ENCODE measurements at places on chromosomes 7 and 10.

DNA sequence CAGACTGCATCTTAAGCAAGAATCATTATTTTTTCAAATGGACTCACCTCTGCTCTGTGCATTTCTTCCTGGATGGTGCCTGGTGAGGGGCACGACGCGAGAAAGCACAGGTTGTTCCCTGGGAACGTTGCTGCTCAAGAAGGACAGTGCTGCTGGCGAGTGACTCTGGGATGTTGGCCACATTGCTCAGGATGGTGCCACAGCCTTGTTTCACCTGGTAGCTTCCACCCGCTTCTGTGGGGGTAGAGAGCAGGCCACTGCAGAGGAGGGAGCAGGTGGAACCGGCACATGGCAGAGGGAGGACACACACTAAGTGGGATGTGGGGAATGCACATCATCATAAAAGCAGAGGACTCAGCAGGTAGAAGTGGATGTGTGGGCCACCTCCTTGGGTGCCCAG, 444.7 kb downstream of the TCERG1L start:
- DNase-seq, result no peak

DNA sequence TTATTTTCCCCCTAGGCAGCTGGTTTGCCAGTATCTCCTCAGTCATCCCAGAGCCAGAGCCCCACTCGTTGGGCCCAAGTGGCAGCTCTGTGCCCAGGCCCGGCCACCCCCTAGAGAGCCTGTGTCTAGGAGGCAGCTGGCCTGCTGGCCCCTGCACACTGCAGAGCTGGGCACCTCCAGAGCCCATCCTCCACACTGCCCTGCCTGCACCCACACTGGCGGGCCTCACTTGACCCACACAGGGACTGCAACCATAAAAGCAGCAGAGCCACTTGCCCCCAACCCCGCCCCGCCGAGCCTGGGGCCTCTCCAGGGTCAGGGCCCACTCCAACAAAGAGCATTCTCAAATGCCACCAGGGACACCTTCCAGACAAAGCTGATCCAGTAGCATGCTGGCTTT, 5.4 kb downstream of the ASB13 start:
- DNase-seq, result no peak

DNA sequence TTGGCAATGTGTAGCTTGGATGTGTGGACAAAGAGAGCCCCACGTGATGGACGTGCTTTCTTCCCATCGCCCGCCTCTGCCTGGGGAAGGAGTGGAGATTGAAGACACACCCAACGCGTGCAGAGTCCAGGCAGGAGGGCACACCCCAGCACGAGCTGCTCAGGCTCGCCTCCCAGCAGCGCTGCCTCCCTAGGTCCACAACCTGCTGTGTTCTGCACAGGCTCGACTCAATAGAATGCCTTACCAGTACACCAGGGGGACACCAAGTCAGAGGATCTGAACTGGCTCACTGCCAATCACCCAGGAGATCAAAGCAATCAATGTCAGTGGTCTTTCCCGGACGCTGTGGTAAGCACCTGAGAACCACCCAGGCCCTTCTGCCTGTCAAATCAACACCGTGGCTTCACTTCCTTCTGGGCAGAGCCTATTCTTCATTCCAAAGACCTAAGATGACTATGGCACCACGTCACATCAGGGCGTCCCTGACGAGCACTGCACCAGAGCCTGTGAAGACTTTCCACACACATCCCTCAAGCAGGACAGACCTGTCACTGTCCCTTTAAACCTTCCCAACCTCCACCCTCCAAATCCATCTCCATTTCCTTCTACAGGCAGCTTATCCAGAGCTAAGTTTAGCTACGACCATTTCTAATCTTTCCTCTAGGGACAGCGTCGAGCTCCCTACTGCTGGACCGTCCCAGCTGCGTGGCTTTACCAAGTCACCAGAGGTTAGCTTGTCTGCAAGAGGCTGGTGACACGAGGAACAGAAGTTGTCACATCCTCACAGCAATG, 72.3 kb downstream of the AMZ1 start:
- DNase-seq, result no peak

DNA sequence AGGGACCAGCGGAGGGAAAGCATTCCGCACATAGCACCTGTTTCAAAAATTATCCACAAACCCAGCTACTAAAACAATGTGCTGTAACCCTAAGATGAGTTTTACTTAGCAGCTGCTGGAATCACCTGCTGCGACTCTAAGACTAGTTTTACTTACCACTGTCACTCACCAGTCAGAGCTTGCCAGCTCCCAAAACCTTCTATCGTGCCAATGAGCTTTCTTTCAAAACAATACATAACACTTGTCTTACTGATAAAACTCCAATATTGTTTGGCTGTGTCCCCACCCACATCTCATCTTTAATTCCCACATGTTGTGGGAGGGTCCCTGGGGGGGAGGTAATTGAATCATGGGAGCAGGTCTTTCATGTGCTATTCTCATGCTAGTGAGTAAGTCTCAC, 18.4 kb downstream of the ST8SIA6 start:
- DNase-seq, result no peak

DNA sequence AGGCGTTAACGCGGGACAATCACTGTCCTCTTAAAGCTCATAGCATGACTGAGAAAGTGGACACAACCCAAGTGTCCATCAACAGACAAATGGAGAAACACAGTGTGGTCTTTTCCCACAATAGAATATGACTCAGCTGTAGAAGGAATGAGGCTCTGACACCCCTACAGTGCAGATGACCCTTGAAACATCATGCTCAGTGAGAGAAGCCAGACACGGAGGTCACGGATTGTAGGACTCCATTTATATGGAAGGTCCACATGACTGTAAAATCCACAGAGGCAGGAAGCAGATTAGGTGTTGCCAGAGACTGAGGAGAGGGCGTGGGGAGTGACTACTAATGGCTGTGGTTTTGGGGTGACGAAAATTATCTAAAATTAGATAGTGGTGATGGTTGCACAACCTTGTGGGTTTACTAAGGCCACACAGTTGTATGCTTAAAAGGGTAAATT, 6.1 kb upstream of the NCAPG2 start:
- DNase-seq, result no peak

- DNase-seq, result no peak
These were observed 113.6 kb downstream of the CCNY start for GRCh38 chr10:35449944-35450343.

- DNase-seq, result no peak
These were observed 34.9 kb downstream of the TAX1BP1 start for GRCh38 chr7:27774717-27775328.

GRCh38 chr10:127702271-127702670, 34.7 kb upstream of the FOXI2 start:
- no peak for DNase-seq

- DNase-seq, result no peak
These were observed 667.9 kb downstream of the AUTS2 start for GRCh38 chr7:70266186-70266585.

DNA sequence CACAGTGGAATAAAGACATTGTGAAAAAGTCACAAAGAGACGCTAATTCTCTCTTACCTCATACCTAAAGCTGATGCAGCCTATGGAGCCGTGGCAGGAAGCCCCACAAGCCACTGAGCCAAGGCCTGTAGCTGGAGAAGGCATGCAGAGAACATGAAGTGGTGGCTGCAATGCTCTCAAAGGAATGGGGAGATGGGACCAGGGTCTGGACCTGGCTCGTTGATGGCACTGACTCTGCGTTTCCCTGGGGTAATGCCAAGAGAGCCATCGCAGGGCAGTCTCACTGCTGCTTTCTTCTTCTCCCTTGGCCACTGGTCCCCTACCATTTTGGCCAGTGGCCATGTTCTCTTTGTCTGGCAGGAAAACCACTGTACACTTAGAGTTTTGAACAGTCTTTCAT, 329.9 kb upstream of the ZMIZ1 start:
- DNase-seq, result no peak

DNA sequence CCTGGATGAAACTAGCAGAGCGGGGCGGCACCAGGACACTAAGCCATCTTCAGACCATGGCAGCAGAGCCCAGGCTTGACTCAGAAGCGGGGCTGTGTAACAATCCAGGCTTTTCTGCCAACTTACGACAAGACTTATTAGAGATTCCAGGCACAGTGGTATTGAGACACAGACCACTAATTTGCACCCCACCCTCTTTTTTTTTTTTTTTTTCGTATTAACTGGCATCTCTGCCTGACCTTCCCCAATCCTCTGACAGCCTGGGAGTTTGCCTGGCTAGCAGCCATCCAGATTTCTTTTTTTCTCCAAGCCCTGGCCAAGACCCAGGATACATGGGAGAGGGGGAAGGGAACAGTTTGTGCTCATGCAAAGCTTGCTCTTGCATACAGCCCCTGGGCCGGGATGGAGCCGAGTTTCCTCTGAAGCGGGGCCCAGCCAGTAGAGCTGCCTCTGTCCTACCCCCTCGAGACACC, 182.4 kb downstream of the PLXNA4 start:
- no peak for DNase-seq

DNA sequence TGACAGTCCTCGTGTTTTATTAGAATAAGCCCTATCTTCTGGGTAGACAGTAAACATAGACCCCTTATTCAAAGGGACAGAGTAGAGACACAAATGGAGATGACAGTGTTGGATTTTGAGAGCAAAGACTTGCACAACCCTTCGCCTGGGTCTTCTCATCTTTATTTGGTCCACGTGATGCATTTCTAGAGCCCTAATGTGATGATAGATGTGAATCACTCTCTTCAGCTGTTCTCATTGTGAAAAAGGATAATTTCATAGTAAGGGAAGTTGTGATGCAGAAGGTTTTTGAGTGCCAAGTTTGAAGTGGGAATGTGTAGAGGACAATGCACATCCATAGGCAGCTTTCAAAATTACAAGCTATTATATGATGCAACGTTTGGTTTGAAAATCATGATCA, 86.3 kb downstream of the CREB5 start:
- DNase-seq, result no peak

GRCh38 chr7:102463841-102464576, 654 bp downstream of the ALKBH4 start:
- no peak for DNase-seq

DNA sequence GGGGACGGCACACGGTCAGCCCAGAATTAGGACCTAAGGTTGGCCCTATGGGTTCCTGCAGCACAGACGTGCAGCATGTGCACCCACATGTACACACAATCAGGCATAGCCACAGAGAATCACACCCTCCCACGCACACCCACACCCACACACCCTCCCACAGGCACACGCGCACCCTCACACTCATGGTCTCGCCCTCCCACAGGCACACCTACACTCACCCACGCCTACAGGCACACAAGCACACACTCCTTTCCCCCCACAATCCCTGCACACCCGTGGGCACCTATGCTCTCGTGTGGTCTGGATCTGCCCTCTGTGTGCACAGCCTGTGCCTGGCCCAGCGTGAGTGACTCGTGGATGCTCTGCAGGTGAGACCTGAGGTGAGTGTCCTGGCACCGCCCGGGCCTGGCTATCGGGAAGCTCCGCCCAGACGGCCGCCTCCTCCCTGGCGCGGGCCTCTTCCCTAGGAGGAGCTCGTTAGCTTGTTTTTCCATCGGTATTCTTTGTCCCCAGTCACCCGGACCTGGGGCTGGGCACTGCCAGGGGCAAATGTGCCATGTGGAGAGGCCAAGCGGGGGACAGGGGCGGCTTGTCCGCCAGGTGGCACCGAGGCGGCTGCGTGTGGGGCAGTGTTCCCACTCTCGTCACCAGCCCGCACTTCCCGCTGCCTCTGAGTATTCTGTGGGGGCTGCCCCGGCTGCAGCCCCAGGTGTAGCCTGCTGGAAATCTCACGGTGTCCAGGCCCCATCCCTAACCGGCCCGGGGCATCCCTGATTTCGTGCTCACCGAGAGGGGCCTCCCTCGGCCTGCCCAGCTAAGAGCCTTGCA, 110.2 kb upstream of the FAM20C start:
- DNase-seq, result no peak

GRCh38 chr7:105802604-105803428, 73.6 kb downstream of the ATXN7L1 start:
- no peak for DNase-seq

DNA sequence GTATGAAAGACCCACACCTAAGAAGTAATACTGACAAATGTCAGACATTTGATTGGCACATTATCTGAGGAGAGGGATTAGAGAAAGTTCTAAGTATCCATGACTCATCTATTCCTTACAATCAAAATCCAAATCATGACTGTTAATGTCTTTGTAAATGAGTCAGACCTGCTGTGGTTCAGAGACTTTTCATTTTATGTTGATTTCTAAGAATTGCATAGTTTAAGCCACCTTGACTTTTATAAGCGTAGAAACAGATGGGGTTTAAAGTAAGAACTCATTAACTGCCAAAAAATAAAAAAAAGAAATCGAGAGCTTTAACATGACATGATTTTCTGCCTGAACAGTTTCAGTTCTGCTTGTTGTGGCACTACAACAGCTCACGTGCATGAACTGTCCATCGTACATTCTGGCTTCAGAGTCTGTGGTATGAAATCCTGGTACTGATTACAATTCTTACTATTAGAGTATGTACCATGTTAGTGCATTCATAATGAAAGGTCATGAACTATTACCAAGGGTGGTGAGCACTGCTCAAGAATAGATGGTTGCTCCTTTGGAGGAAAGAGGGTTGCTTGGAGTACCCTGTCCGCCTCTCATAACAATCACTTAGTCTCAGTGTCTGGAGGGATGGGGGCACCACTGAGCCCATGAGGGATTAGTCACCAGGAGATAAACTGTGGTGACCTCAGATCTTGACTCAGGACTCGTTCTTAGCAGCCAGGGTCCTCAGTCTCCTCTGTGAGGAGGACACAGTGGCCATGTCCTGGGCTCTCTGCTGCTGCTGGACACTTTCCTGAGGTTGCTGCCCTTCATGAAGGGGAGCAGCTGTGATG, 42.2 kb downstream of the ACSM6 start:
- no peak for DNase-seq

DNA sequence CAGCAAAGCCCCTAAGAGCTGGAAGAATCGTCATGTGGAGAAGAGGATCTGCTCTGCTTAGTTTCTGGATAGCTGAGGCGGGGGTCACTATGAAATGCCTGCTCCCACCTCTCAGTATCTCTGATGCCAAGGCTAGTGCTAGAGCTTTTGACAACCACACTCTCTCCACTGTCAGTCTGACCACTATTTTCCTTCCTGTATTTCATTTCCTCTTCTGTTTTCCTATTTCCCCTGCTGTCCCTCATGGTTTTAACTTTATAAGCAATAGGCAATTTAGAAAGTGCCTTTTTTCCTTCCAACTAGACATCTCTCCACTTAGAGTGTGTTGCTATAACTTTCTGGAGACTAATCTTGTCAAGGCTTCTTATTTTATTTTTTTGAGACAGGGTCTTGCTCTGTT, 23.6 kb downstream of the C7orf57 start:
- DNase-seq, result no peak

GRCh38 chr7:92714767-92715166, 121.6 kb downstream of the CDK6 start:
- DNase-seq, result no peak
